ENCODE measurements at places on chromosomes 7 and 10.
A peak's percentile ranks its signal among the peaks of the same experiment; 100 is the strongest.

DNA sequence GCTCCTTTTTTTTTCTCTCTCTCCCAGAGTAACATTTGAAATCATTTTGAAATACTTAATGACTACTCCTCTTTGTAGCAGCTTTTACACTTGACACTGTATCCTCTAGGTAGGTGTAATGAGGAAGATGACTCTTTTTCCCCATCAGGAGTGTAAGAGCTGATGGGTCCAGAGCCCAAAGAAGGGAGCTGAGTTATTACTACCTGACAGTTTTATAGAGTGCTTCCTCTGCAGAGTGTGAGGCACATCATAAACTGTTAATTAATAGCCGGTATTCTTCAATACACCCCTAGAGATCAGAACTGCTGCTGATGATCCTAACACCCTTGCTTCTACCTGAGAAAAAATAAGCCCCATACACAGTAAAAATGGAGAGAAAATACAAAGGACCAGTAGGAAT, 279.8 kb upstream of the SEMA3A start:
- DNase-seq, result no peak

- no peak for DNase-seq
These were observed 681.2 kb upstream of the NRP1 start for GRCh38 chr10:34015700-34016099.

GRCh38 chr7:47104206-47104549, 477.7 kb downstream of the TNS3 start:
- DNase-seq, result no peak

- DNase-seq, result no peak
These were observed 30.0 kb downstream of the DRGX start for GRCh38 chr10:49365675-49366415.

DNA sequence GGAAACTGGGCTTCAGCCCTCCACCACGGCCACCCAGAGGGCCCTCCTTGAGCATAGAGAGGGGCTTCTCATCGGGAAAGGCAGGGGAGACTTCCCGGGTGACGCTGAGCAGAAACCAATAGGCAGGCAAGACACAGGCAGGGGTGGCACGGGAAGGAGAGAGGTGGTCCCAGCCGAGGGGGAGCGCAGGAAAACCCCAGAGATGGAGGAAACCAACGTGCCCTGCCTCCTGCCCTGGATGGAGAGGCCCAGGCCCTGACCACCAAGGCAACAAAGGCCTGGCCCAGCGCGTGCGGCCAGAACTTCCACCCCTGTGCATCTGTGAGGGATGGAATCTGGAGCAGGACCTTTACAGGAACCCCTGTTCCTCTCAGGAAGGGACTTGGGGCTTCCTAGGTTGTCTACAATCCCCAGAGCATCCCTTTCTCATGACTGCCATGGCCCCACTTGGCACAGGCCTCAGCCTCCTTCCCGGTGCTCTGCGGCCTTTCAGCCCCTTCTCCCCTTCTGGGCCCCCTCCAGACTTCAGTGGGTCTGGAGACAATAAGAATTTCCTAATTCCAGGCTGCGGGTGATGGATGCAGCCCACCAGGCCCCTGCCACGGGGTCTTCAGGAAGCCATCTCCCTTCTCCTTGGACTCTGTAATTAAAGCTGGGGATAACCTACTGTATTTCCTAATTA, 137.0 kb upstream of the RET start:
- no peak for DNase-seq

DNA sequence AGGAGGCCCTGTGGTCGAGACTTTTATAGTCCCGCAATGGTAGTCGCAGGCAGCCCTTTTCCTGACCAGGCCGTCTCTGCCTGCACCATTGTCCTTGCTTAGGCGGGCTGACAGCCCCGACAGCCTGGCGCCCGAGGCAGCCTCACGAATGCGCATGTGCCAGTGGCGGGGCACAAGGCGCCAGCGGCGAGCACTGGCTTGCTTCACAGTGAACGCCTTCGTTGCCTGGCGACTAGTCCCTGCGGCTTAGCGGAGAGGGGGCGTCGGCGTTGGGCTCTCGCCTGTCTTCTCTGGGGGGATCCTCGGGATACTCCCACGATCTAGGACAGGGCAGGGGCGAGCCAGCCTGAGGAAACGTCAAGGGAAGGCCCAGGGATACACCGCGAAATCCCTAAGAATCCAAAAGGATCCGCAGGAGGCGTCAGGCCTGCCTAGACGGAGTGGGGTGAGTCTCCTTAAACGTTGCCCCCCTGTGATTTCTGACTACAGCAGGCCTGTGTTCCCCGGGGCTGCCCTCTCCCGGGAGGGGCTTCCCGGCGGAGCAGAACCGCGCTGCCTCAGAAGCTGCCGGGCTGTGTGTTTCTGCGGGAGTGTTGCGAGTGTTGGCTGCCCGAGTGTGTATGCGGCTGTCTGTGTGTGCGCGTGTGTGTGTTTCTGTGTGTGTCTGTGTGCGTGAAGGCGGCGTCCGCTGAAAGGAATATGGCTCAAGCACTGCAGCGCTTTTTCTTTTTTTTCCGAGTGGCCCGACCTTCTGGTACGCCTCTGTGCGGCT, 20.5 kb upstream of the ZNF273 start:
- DNase-seq, result peak; percentile 30

DNA sequence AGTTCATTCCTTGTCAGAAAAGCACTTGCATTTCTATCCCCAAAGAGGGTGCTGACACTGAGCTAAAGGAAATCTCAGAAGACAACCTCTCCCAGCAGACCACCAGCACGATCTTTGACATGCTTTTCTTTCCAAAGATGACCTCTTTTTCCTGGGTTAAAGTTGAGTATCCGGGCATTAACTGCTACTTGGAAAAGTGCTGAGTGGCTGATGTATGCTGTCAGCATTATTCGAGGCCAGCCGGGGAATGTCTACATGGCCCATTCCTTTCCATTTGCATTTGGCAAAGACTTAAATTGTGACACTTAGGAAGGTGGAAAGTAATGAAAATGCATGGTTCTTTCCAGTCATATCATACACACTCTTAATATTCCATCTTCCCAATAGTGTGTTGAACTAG, 90.6 kb upstream of the SKAP2 start:
- no peak for DNase-seq

GRCh38 chr7:151626422-151627115, 106.9 kb upstream of the RHEB start:
- no peak for DNase-seq

- no peak for DNase-seq
These were observed 54.7 kb upstream of the MRLN start for GRCh38 chr10:59807629-59808620.

- DNase-seq, result peak; percentile 76
These were observed 121.3 kb downstream of the AVL9 start for GRCh38 chr7:32616625-32617024.
